Suppressor macrophage treated with lipopolysaccharide for 1 hour (primary cell): ENCODE measurements at places on chromosomes 6 and 20.
A peak's percentile ranks its signal among the peaks of the same experiment; 100 is the strongest.

- no peak for DNase-seq
These were observed 174.5 kb downstream of the COL21A1 start for GRCh38 chr6:56072856-56073255.

GRCh38 chr20:22339091-22339881 is 245.1 kb downstream of the FOXA2 start:
- peak; percentile 87 for DNase-seq

GRCh38 chr6:125367036-125367782 is 65.4 kb upstream of the HDDC2 start:
- no peak for DNase-seq

- DNase-seq = peak; percentile 90
These were observed 12.1 kb upstream of the PDYN start for GRCh38 chr20:2005831-2006426.

DNA sequence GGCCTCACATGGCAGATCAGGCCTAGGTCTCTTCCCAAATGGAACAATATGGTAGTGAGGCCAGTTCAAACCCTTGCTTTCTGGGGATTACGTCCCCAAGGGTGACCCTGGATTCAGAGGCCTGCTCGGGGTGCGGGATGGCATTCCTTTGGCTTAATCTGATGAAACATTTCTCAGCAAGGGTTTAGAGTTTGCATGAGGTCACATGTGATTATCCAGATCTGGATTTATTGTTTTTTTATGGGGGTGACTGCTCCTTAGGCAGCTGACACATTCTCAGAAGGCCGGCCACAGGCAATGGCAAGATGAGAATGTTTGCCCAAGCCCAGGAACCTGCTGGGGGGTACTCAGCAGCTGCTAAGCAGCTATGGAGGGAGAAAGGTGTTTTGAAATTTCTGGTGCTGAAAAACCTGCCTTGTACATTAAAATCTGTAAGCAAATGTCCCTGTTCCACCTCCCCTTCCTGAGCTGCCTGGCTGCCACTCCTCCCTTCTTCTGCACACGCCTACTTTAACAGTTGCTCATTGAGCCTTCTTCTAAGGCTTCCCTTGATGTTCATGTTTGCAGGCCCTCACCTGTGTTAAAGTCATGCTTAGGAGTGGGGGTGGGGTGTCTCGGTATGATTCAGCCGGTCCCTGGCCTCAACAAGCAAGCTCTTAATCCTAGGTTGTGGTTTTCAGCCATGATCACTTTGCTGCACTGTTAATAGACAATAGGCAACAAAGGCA is 37.9 kb upstream of the FUCA2 start:
- DNase-seq = no peak

GRCh38 chr20:44496976-44497375 is 21.3 kb downstream of the TTPAL start:
- no peak for DNase-seq

DNA sequence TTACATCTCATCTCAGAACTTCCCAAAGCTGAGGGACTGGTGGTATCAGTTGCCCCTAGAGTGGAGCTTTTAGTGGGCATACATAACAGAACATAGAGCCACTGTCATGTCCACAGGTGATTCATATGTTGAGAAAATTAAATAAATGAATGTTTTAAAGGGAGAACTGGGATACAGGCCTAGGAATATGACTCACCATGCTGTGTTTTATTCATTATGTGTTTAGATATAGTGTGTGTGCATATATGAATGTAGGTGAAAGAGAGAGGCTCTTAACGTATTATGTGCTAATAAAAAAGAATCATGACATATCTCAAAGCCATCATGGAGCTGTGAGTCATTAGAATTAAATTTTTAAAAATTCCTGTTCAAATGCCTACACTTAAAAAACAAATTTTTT is 332.2 kb upstream of the RSPO3 start:
- no peak for DNase-seq

DNA sequence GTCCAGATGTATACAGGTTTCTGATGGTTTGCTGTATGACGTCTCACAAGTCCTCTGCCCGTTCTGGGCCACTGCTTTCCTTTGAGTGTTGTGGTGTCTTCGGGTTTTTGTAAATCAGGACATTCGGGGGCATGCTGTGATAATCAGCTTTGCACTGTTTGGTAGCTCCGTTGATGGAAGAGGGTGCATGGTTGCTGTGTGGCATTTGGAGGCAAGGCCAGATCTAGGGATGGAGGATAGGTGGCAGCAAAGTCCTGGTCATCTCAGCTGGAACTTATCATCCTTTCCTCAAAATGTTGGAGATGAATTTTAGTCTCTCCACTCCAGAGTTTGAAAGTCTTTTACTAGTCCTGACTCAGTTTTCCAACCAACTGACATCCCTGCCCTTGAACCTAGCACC is 91.0 kb downstream of the SCP2D1 start:
- DNase-seq = peak; percentile 3

- no peak for DNase-seq
These were observed 14.6 kb downstream of the MYBL2 start for GRCh38 chr20:43681468-43681942.

DNA sequence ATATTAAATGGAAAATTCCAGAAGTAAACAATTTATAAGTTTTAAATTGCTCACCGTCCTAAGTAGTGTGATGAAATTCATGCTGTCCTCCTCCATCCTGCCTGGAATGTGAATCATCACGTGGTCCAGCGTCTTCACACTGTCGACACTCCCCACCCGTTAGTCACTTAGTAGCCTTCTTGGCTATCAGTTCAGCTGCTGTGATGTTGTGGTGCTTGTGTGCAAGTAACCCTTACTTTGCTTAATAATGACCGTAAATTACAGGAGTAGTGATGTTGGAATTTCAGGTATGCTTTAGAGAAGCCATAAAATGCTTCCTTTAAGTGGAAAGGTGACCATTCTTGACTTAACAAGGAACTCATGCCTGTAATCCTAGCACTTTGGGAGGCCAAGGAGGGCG is 25.2 kb downstream of the RIOK1 start:
- no peak for DNase-seq

DNA sequence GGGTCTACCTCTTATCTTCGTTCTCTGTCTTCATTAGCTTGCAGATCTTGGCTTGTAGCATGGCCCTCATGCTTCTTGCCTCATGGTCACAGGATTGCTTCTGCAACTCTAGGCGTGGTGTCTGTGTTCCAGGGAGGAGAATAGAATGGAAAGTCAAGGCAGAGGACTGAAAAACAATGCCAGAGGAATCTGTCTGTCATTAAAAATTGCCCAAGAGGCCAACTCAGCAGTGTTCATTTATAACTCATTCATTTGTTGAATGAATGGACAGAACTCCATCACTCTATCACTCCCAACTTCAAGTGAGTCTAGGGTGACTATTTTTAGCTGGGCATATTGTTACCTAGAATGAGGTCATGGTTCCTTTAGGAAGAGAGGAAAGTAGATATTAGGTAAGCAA is 179.6 kb downstream of the UST start:
- DNase-seq = no peak

GRCh38 chr6:98824902-98825599 is 9.3 kb upstream of the POU3F2 start:
- DNase-seq = no peak

- DNase-seq = no peak
These were observed 110.0 kb downstream of the QRSL1 start for GRCh38 chr6:106739387-106739786.
